Midbrain (tissue), 1 donor: ENCODE measurements at places on chromosomes 3 and 15.

DNA sequence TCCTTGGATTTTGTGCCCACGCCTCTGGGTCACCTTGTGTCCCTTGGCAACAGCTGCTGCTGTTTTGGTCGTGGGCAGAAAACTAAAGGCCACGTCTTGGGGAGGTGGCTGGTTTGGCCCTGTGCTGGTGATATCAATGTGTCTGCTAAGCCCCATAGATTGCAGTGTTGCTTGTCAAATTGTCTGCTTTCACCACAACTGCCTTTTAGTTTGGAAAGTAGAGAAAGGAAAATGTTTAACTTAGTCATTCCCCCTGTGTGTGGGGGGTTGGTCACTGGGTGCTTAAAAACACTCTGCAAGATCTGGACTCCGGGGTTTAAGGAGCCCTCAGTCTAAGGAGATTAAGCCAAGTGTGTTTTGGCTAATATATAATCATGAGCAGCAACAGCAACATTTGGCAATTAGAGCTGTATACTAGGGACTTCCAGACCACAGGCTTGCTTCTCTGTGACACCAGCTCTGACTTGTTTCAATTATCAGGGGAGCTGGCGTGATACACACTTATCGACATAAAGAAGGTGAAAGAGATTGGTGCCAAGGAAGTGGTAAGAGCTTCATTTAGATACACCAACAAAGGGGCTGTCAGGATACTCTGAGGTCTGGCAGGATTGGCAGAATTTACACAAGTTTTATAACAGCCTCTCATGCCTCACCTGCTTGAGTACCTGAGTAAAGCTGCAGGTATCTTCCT lies 3.5 kb downstream of the SMAD3 start:
- no peak for DNase-seq

- peak; percentile 27 for DNase-seq
Observed at GRCh38 chr3:72155391-72156064, 370.6 kb upstream of the PROK2 start.

DNA sequence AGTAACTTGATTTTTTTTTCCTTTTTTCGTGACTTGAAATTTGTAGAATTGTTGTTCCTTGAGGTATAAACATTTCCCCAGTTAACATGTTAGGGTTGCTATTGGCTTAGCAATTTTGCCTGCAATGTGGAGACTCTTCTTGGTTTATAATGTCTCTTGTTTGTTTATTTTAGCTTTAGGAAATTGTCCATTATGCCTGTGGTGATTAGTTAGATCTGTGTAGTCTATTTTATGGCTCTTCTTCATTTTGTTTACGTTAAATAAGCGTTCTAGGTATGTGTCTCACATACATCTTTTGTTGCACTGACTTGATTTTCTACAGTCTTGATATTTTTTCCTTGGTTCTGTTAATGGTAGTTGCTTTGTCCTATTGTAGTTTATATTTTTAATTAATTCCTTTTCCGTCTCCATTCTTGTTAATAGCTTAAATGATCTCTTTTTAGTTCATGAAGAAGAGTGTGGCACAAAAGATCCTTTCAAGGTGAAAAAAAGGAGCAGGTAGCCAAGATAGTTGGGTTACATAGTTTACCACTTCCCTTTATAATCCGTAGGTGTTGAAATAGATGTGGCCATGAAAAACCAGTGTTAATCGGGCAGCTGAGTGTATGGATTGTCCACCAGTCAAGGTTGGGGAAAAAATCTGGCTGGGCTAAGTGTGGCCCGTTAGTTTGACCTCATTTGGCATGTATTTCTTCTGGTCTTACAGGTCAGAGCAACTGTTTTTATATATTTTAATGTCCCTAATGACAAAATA lies 12.1 kb downstream of the IQGAP1 start:
- no peak for DNase-seq

DNA sequence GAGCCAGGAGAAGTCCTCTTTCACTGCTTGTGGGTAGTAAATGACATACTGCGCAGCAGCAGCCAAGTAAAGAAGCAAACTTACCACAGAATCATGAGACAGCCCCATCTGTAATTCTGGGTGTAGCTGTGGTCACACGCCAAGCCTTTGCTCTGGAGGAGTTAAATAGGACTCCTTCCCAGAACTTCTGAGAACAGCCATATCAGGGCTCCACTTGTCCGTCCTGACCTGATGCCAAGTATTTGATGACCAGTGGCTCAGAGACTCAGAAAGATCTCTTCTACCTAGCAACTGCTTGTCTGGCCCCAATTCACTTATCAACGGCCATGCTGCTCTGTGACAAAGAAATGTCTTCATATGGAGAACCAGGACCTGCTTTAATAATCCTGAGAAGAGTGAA lies 20.6 kb upstream of the GOLIM4 start:
- no peak for DNase-seq

- no peak for DNase-seq
Observed at GRCh38 chr3:50167069-50167840, 12.1 kb downstream of the SEMA3F start.

- DNase-seq: no peak
Observed at GRCh38 chr3:16704941-16705340, 99.7 kb upstream of the DAZL start.

DNA sequence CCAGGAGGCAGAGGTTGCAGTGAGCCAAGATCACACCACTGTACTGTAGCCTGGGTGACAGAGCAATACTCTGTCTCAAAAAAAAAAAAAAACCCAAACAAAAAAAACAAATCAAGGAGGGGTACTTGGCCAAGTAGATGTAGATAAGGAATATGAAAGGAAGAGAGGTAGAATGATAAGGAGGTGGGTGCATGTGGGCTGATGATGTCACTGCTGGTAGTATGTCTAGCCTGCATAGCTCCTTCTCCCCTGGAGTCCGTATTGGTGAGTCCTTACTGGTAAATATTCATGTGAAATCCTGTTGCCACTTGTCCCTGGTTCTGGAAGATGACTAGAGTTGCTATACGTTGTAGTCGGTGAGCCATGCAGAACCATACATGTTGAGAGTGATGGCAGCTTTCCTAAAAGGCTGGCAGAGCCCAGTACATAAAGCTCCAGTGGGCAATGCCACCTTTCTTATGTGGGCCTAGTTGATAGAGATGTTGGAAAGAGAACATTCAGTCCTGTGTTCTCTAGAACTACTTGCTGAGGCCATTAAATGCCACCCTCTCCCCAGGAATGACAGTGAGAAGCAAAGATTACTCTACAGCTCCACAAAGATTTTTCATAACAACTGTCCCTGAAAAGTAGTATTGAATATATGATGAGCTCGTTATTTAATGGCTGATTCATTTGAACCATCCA lies 11.0 kb downstream of the KAT2B start:
- no peak for DNase-seq

DNA sequence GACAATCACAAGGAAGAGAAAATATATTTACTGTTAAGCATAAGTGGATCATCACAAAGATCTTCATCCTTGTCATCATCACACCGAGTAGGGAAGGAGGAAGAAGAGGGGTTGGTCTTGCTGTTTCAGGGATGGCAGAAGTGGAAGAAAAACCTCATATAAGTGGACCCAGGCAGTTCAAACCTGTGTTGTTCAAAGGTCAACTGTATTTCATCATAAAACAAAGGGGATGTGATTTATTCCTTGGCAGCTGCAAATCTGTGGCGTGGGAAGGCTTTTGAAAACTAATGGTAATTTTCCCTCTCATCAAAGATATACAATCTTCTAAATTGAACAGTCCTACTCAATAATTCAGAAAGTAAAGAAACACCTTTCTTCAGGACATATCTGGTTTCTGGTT lies 129.9 kb upstream of the ABI3BP start:
- DNase-seq: no peak

GRCh38 chr3:81295906-81296577 lies 465.4 kb downstream of the GBE1 start:
- DNase-seq: no peak

DNA sequence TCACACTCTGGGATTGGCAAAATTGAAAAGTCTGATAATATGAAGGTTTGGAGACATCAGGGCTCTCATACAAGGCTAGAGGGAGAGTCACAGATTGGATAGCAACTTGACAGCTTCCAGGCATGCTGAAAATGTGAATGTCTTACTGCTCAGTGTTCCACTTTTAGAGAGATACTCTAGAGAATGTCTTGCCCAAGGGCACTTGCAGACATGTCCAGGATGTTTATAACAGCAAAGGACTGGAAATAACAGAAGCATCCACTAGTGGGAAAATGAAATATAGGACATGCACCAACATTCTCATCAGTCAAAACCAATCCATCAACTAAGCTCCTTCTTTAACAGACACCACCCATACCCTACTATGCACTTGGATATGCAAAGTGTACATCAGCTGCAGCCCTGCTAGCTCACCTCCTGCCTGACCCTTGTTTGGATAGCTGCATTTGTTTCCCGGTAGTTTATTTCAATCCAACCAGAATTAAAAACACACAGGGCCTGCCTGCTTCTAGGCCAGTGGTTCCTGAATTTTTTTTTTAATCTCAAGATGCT lies 101.6 kb upstream of the ARHGEF3 start:
- DNase-seq: no peak

GRCh38 chr3:130939753-130940152 lies 45.9 kb downstream of the ATP2C1 start:
- DNase-seq: no peak

GRCh38 chr15:80456517-80457492 lies 52.6 kb downstream of the ARNT2 start:
- no peak for DNase-seq

DNA sequence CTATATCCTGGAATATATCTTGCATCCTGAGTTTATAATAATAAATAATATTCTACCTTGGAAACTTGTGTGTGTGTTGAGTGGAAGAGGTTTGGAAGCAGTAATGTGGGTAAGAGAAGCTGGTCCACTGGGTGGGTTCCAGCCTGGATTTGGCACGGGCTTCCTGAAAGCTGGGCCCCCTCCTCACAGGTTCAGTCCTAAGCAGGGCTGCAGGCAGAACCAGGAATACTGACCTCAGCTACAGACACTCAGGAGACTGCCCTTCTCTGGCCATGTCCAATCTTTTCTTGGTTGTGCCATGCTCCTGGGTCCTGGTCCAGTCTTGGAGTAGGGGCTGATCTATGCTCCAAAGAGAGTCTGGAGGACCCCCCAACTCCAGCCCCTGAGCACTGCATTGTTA lies 4.5 kb downstream of the MYD88 start:
- no peak for DNase-seq

DNA sequence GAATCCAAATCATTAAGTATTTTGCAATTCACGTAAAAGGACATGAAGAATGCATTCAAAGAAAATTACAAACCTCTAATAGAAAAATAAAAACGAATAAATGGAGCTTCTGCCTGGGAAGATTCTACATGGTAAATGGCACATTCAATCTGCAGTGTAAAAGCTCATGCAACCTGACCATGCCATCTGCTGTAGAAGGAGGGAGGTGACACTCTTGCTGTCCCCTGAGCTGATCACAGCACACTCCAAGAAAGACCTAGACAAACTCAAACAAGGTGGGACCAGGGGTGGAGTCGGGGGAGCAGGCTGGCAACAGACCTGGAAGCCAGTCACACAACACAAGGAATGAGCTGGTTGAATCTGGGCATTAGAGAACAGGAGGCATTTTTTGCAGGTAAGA lies 101.8 kb downstream of the BDH1 start:
- peak; percentile 15 for DNase-seq
